ENCODE measurements at places on chromosomes 3 and 15.

- DNase-seq: peak; percentile 75
Observed at GRCh38 chr3:184540777-184541681, 20.6 kb upstream of the EPHB3 start.

DNA sequence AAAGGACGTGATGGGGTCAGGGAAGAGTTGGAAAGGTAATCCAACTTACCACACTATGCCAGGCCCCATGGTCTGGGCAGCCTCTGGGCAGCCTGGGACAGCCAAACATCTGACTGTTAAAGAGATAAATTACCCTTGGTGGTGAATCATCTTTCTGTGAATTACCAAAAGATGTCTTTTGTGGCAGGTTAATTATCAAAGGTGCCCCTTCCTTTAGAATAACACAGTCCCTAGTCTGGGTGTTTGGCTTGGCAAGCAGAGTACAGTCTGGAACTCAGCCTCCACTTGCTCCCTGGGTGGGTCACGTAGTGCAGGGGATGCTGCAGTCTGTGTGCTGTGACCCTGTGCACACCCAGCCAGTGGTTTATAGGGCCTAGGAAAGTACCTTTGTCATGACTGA, 113.1 kb downstream of the ZNF621 start:
- no peak for DNase-seq

DNA sequence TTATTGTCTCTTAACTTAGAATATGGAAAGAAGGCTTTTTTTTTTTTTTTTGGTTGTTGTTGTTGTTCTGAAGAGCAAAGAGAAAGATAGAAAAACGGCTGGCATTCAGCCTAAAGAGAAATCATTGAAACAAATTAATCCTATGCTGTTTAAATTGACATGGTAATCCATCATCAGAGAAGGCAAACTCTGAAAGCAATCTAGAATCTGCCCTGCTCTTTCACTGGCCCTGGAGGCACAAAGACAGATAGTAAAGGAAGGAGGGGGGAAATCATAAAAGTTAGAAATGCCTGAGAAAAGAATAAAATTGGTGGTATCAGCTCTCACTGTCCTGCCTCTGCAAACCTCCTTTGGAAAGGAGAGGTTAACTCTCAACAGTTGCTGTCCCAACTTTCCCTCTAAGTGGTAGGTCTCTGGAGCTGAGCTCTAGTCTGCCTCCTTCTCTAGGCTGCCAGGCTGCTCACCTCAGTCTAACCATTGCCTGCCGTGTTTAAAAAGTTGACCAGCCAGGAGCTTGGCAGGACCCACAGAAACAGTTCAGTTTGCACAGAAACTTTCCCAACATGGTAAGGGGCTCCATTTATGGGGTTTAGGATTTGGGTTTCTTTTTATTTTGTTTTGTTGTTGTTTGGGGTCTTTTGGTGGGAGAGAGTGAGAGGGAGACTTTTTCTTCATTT, 13.4 kb upstream of the NR2F2 start:
- no peak for DNase-seq

- no peak for DNase-seq
Observed at GRCh38 chr3:30354513-30354912, 251.9 kb upstream of the TGFBR2 start.

- no peak for DNase-seq
Observed at GRCh38 chr15:28954466-28955159, 68.8 kb downstream of the APBA2 start.

GRCh38 chr3:66004244-66004643, 34.5 kb downstream of the MAGI1 start:
- no peak for DNase-seq

DNA sequence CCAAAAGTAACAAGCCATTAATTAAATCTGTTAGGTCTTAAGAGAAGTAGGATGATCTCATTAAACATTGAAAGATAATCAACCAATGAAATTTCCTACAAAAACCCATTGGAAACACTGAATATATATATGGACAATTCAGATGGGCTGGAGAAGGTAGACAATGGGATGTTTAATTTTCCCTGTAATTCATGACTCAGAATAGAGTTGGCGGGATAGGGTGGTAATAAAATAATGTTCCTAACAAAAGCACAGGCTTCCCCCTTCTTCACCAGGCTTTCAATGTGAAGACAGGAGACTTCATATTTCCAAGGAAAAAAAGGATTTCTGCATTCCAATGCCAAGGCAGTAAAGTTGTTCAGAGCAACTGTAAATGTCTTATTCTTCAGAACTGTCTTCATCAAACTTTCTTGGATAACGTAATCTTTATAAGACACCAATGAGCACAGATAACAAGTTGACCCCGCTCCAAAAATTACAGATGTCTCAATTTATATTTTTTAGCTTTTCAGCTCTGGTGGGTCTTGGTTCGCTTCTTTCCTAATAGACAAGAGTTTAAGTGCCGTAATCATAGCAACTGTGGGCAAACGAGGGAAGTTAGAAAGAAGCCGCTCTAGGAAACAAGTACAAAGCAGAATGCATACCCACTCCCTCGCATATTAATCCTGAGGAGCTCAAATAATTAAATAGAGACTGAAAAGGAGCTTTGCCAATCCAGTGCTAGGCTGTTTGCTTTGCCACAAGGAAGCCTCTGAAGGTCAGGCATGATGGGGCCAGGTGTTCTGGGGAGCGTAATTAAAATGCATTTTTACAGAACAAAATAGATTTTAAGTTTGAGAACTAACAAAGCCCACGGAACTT, 377.0 kb downstream of the FOXP1 start:
- no peak for DNase-seq
